ENCODE measurements at places on chromosomes 5 and 9. TPM values are rescaled to one million over a fixed set of nuclear protein-coding genes. Genes with fewer than 3 reads are reported as not detected.

CLIC3 gene
- 0.55 TPM for total RNA-seq

PCA3 gene
- total RNA-seq, result 0.59 TPM

PCDHGA11 gene
- 1.3 TPM for total RNA-seq

PLAC8L1 gene
- total RNA-seq, result 0.33 TPM

- peaks cover 21% of the 10 kb centered on the region for H3K4me1 ChIP-seq
- peak overlapping the region; percentile 95 for H3K27ac ChIP-seq
- no peaks in the 10 kb centered on the region for H3K36me3 ChIP-seq
- H3K27me3 ChIP-seq, result no peaks in the 10 kb centered on the region
- H3K4me3 ChIP-seq, result peak overlapping the region; percentile 91
Measured at GRCh38 chr9:16867576-16868311, 2.7 kb downstream of the BNC2 start.

GRCh38 chr9:21558615-21559401, 76.7 kb upstream of the IFNE start:
- no peaks in the 10 kb centered on the region for H3K4me1 ChIP-seq
- H3K36me3 ChIP-seq, result no peaks in the 10 kb centered on the region
- no peak overlapping the region for H3K4me3 ChIP-seq
- DNase-seq, result no peak

GRCh38 chr5:92177926-92178487, 794.9 kb upstream of the ARRDC3 start:
- H3K27ac ChIP-seq, result no peak overlapping the region
- no peaks in the 10 kb centered on the region for H3K27me3 ChIP-seq
- no peak for DNase-seq
- no peak overlapping the region for H3K4me3 ChIP-seq
- no peaks in the 10 kb centered on the region for H3K36me3 ChIP-seq

DNA sequence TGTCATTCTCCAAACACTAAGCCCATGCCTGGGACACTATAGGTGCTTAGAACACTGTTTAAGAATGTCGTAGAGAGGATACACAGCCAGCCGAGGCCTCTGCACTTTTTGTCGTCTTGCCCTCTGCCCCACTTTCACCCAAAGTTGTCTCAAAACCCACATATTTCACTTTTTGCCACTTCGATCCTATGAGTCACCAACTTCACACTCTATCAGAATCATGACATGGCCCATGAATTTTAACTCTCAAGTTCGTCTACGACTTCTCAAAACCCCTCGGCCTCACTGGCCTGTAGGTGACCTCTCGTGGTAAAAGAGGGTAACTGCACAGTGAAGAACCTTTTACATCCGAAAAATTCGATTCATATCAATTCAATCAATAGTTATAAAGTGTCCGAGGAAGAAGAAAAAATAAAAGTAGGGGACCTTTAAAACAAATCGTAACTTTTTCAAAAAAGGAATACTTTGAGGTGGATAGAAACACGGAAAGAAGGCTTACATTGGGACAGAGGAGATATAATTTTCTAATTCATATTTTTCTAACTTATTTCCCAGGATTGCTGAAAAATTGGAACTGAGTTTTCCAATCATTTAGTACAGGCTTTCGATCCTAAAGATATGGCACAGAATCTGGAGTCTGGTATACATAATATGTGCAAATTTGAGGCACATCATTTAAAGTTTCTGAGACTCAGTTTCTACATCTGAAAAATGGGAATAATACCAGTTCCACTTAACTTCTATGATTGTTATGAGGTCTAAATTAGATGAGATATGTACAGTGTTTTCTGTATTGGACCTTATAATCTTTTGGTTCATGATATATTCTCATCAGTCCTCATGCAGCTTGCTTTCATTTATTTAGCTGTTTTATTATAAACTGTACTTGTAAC, 122.6 kb downstream of the APBA1 start:
- H3K4me1 ChIP-seq, result peaks cover 10% of the 10 kb centered on the region
- H3K27ac ChIP-seq, result peak overlapping the region; percentile 82
- H3K27me3 ChIP-seq, result no peaks in the 10 kb centered on the region
- H3K36me3 ChIP-seq, result no peaks in the 10 kb centered on the region

Data from SJCRH30 (cell line).